ENCODE measurements at places on chromosomes 7 and 10. TPM values are rescaled to one million over a fixed set of nuclear protein-coding genes. Genes with fewer than 3 reads are reported as not detected.
A peak's percentile ranks its signal among the peaks of the same experiment; 100 is the strongest.

DNA sequence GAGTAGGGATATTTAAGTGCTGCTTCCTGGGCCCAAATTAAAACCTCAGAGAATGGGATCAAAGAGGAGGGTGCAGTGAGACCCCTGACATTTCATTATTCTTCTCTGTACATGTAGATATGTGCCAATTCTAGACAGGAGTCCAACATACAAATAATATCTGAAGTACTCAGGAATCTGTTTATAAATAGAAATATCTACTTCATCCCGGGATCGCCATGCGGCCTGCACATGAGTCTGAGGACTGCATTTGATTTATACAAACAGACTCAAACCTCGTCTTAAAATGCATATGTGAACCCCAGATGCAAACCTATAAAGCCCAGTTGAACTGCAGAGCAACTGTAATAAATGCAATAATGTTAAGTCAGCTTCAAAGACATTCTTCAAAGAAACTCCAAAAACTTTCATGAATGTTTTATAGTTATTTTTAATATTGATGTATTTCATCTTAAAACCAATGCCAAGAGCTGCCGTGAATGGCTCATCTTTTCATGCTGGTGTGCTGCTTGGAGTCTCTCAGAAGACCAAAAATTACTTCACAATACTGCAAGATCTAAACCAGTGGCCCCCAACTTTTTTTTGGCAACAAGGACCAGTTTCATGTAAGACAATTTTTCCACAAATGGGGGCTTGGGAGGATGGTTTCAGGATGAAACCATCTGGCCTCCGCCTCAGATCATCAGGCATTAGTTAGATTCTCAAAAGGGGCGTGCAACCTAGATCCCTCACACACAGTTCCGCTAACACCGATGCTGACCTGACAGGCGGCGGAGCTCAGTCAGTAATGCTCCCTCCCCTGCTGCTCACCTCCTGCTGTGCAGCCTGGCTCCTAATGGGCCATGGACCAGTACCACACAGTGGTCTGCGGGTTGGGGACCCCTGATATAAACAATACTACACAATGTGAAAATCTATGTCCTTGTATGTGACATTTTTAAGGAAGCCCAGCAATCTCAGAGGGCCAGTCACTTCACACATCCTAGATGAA is 166.9 kb downstream of the PARD3 start:
- no peak for DNase-seq

PCLO gene
- 6.2 TPM for polyA plus RNA-seq

- no peak for DNase-seq
These were observed 10.0 kb downstream of the MTURN start for GRCh38 chr7:30144657-30145306.

- DNase-seq, result no peak
These were observed 200.7 kb downstream of the RAPGEF5 start for GRCh38 chr7:22156205-22156604.

POLR2J2 gene
- polyA plus RNA-seq, result 2.1 TPM

DNA sequence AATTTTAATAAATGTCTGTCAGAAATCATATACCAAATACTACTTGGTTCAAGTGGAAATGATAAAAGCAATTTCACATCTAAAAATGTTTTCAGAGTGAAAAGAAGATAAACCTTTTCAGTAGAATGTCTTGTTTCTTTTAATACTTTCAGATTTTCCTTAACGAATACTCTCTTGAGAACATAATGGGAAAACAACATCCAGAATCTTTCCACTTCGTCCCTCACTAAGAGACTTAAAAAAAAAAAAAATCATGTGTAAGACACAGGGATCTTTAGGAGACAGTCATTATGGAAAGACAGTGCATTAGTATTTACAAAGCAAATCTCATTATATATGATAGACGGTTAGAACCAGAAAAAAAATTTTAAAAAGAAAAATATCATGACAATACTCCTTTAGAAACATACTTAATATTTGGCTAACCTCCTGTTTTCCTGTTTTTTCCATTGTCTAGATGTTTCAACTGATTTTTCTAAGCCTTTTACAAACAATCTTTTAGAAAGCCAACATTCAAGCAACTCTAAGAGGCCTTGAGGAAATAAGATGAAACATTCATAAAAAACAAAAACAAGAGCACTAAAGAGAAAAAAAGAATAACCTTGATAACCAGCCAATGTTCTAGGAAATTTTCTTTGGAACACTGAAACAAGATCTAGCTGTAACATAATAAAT is 339.9 kb upstream of the LRRN3 start:
- no peak for DNase-seq

SPDYE11 gene
- polyA plus RNA-seq, result 1.8 TPM

ZNF425 gene
- 5.2 TPM for polyA plus RNA-seq

- no peak for DNase-seq
These were observed 17.2 kb downstream of the MMS19 start for GRCh38 chr10:97481071-97481470.

TLX1 gene
- not detected for polyA plus RNA-seq

STN1 gene
- polyA plus RNA-seq, result 31.4 TPM

- DNase-seq, result no peak
These were observed 217.0 kb upstream of the PODXL start for GRCh38 chr7:131773413-131773812.

DNA sequence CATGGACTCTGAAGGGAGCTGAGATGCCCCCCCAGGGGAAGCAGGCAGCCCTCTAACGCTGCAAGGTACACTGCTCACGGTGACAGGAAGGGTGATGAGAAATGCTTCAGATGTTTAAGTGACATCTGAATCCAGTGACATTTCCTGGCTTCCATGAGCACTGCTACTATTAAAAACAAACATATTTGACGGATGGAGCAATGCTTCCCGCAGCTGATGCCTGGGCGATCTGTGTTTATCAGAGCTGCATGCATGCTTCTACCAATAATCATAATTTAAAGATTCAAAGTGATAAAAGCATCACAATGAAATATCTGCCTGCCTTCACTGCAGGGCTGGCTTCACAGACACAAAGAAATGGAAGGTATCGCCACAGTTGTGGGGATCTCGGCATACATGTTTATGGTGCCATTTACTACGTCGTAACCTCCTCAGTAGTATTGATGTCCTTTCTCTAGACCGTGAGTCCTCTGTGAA is 66.1 kb upstream of the AOAH start:
- no peak for DNase-seq

DNA sequence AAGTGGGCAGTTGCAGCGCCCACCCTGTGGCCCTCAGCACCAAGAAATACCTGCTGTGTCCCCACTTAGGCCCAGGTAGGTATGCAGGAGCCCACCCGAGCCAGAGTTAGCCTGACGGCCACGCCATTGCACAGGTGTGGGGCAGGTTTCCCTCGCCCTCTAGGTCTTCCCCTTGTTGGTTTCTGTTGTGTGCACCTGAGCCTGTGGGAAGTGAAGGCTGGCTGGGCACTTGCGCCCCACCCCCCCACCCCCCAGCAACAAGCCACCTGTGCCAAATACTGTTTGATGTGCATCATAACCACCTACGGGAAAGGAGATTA is at the start of gene CCDC201:
TSS of gene CCDC201 (minus strand) at position 48 of the 320 bp plus-strand sequence. CDS start 75 bp downstream, outside the sequence.
- DNase-seq, result no peak

GRCh38 chr7:45100761-45101480 is 10.6 kb downstream of the TBRG4 start:
- DNase-seq, result no peak

DNA sequence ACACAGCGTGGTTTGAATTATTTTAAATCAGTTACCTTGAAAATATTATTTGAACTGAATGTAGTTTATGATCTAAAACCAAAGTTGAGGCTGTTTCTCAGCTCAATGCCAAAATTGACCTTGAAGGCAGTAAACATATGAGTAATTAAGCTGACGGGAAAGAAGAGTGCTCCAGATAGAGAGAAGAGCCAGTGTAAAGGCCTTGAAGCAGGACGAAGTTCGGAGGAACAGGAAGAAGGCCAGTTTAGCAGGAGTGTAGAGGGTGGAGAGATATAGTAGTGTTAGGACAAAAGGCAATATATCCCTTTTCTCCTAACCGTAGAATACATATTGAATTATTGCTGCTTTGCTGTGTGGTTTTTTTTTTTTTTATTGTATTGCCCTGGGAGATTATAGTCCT is 63.2 kb downstream of the CYP51A1 start:
- no peak for DNase-seq

GRCh38 chr10:25747084-25747483 is 186.9 kb upstream of the MYO3A start:
- no peak for DNase-seq

IL6 gene
- polyA plus RNA-seq, result 4.8 TPM

GRIFIN gene
- polyA plus RNA-seq, result not detected

GRCh38 chr7:128937647-128938543 is at the start of gene IRF5:
Gene IRF5 (plus strand): TSS chr7:128937927. CDS start chr7:128942082, 4,155 bp downstream.
- no peak for DNase-seq

FAM237B gene
- polyA plus RNA-seq, result 0.22 TPM

DNA sequence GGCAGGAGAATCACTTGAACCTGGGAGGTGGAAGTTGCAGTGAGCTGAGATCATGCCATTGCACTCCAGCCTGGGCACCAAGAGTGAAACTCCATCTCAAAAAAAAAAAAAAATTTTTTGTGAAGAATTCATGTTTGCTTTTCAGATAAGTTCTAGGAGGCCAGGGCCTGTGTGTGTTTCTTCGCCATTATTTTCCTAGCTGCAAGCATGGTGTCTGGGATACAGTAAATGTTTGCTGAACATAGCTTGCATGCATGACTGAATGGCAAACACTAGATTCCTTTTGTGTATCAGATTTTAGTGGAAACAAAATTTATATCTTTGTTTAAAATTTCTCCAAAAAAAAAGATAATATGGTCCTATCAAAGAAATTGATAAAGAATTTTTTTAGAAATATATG is 9.7 kb upstream of the MACC1 start:
- no peak for DNase-seq

GRCh38 chr10:5812283-5813090 is 747 bp downstream of the GDI2 start:
- DNase-seq, result peak; percentile 35

PDLIM1 gene
- 87.5 TPM for polyA plus RNA-seq
